ENCODE measurements at places on chromosomes 7 and 10.

DNA sequence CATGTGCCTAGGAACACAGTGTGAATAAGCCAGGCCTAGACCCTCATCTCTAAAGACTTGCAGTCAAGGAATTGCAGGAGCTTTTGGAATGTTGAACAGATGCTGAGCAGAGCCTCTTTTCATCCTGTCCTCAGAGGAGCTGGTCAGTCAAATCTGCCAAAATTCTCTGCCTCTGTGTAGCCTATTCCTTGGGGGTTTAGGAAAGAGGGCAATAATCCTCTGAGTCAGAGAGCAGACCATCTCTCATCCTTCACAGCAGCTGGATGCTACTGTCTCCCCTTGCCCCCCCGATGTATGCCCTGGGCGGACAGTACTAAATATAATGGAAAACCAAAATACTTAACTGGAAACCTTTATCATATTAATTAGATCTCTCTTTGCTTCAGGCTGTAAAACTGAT is 52.6 kb downstream of the BICC1 start:
- no peak for DNase-seq

- DNase-seq, result no peak
Observed at GRCh38 chr7:111101856-111102646, 11.1 kb downstream of the LRRN3 start.

- DNase-seq, result no peak
Observed at GRCh38 chr10:122878799-122879338, 512 bp downstream of the FAM24B start.

DNA sequence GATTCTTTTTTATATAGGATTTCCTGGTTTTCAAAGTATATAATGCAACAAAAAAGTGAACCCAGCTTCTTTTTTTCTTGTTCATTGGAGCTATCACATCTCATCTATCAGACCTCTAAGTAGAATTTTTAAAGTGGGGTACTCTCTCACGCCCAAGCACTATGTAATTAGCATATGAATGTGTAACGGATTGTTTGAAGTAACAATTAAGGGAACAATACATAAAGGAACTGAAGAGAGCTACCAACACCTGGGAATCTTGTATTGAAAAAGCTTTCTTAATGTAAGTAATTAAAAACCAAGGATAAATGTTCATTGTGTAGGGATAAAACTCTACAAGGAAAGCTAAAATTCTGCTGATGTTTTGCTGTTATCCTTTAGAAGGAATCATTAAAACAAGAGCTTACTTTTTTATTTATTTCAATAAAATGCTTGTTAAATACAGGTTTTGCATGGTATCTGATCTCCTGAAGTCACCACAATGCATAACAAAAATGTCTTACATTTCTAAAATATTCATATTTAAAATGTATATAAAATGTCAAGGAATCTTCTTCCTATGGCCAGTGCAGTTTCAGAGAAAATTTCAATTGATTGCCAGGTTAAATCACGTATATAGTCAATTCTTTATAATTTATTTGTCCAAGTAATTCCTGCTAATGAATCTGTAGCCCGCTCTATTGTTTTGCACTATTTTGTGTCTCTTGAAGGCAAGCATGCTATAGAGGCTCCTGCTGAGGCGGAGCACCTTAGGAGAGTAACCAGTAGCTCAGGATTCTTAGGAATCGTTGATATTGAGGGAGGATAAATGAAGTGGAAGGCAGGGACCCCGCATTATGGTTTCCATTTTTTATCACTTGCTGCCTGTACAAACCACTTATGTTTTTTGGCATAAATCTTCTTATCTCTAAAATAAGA is 51.6 kb downstream of the PTPRZ1 start:
- DNase-seq, result no peak

DNA sequence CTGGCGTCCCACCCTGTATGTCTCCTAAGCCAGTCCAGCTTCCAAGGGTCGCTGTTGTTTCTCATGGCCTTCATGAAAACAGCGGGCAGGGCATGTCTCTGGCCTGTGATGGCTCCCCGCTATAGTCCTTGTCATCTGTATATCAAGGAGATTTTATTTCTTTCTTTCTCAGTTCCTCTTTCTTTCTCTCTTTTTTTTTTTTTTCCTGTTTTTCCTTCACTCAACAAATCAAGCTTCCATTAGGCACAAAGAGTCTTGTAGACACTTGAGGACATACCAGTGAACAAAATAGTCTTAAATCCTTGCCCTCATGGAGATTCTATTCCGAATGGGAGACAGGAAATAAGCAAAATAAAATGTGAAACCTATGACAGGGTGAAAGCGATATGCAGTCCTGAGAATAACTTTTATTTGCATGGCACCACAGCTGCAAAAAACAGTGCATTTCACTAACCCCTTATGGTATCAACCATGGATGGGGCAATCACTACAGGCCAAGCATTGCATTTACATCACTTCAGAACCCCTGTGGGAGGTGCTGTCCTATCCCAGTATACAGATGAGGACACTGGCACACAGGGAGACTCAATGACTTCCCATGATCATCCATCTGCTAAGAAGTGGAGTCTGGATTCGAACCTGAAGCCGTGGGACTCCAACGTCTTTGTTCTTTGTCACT is 50.7 kb downstream of the SYPL1 start:
- no peak for DNase-seq

DNA sequence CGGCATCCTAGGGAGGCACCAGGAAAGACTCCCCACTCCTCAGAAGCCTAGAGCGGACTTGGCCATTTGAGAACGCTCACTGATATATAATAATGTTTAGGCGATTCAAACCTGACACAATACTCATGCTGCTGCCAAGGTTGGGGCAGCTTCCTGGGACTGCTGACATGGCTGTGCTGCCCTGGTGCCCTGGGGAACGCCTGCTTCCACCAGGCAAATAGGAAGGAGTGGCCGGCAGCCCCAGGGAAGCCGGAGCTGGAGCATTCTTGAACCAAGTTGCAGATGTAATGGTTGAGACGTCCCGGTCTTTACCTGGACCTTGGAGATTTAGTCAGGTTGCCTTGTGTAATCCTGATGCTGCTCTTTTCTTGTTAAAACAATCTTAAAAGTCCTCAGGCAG is 8.8 kb downstream of the GDF10 start:
- DNase-seq, result no peak

DNA sequence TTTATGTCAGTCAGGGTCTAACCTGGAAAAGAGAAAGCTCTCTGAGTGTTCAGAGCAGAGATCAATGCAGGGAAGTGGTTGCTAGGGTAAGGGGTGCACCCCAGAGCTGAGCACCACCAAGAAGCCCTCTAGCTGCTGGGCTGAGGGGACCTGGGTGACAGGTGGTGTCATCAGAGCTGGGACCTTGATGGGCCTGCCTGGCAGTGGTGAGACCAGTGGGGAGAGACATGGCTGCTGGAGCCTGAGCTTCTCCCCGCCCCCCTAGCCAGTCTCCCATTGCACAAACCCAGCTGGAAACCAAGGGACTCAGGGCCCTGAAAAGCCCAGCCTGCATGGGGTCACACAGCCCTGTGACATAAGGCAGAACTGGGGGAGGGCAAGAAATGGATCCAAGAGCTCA is 49.1 kb upstream of the OSBPL3 start:
- DNase-seq, result no peak

DNA sequence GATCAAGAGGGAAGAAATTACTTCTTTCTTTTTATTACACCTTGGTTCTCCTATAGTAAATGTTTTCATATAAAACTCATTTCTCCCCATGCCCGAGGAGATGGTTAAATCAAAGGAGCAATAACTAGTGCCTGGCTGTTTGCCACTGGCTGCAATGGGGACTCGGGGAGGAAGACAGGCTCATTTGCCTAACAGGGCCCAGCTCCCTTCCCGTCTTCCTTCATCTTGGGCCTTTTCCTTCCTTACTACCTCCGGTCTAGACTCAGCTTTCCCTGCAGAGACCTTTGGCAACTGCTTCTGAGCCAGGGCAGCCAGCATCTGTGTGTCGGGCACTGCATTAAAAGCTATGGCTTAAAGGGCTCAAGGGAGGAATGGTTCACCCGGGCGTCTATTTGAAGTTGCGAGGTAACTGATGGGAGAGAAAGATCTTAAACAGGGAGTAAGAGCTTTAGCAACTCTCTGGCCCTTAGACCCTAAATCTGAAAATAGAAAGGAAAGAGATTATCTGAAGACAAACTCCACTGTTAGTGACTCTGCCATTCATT is 63.5 kb downstream of the CALD1 start:
- no peak for DNase-seq

- peak; percentile 57 for DNase-seq
Observed at GRCh38 chr10:85407088-85407487, 959.5 kb downstream of the GRID1 start.

GRCh38 chr10:68647672-68648341 is 73.2 kb upstream of the CCAR1 start:
- no peak for DNase-seq

- DNase-seq, result no peak
Observed at GRCh38 chr10:32057036-32057372, 779 bp upstream of the KIF5B start.

DNA sequence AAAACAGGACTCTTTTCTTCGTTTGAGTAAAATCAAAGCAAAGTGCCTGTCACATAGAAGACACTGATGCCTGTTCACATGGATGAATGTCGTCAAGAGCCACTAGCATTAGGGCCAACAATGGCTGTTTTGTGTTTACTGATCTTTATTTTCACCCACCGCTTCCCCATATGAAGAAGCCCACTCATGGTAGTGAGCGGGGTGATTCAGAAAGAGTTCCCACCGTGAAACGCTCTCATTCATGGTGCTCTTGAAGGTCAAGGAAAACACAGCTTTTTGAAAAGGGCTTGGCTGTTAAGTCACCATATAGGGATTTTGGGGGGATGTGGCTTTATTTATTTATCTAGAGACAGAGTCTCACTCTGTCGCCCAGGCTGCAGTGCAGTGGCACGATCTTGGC is 12.5 kb downstream of the PROSER2 start:
- no peak for DNase-seq

GRCh38 chr7:30047124-30047523 is 18.9 kb downstream of the PLEKHA8 start:
- no peak for DNase-seq

GRCh38 chr7:33485747-33486493 is 356.6 kb downstream of the BBS9 start:
- DNase-seq, result no peak

DNA sequence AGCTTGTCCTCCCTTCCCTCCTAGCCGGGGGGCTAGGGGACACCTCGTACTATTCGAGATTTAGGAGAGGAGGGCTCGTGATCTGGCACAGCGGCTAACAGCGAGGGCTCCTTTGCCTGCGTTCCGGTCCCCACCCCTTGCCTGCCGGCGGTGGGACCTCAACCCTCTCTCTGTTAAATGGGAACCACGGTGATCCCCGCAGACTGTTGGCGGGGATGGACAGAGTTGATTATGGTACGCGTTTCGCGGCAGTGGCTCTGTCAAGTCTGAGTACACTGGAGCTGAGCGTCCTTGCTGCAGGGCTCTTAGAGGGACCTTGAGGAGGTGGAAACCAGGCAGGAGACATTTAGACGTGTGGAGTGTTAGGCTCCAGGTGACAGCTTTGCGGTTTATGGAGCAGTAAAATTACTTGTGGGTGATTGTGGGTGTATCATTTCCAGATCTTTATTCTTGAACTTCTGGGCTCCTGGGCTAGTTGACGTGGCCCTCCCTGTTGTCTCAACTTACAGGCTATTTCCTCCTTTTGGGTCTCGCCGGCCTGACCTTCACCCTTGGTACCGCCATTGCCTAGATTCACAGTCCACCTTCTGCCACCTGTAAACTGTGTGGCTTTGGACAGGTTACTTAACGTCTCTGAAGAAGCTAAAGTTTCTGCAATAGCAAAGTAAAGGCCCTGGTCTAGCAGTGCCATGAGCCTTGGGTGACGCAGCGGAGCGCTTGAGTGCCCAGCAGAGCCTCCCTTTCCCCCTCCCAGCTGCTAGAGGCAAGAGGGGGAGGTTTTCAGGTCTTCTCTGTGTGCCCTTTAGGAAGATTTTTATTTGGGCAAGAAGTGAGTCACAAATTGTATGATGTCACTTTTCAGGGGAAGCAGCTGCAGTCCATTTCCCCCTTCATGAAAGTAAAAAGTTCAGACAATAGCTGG is 739 bp downstream of the CASP7 start:
- no peak for DNase-seq

DNA sequence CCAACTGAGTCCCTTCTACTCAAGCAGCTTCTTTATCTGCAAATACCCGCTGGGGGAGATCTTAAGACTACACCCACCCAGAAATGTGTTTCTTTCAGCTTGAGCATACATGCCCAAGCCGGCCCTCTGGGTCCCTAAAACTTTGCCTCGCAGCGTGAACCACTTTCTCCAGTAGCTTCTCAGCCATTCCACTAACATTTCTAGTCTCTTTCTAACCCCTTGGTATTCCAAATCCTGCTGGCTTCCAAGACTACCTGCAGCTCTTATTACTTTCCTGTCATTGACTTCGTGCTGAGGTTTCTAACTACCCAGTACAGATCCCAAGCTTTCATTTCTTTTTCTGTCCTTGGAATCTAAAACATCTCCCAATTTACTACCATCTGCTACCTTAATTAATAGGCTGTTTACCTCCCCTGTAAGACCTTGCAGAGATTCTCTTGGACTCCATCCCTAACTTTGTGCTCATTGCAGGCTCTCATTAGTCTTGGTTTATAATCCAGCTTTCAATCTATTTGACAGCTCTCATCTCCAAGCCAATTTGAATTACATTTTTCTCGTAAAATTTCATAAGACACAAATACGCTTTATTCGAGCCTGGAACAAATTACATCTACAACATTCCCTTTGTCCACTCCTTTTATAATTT is 153.6 kb downstream of the FGFR2 start:
- no peak for DNase-seq

GRCh38 chr7:33886149-33886623 is 19.2 kb upstream of the BMPER start:
- DNase-seq, result peak; percentile 95

DNA sequence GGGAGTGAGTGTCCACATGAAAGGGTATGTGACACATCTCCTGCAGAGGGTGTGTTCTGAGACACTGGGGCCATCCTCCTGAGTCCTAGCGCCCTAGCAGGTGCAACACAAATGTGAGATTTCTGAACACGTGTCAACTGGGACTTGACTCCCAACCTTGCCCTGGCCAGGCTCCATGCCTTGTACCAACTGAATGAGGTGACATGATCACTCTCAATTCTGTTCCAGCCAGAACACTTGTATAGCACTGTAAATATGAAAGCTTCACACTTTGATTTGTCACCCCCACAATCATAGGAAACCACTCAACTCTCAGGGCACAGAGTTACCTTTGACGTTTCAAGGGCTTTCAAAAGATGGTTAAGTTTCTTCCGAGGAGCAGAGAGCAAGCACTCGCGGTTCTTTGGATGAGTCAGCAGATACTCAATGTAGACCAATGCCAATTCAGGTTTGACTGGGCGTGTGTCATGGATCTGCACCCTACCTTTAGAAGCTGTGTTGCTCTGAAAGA is 48.6 kb downstream of the NCAPG2 start:
- no peak for DNase-seq

Measured in mesendoderm (in vitro differentiated cells).